NCI-H1048 (cell line): ENCODE measurements at places on chromosomes 2 and 18.

- no peak for DNase-seq
Measured at GRCh38 chr2:120430501-120430830, 84.5 kb downstream of the INHBB start.

GRCh38 chr2:159075727-159076126, 107.3 kb downstream of the TANC1 start:
- no peak for DNase-seq

- DNase-seq, result no peak
Measured at GRCh38 chr2:1745171-1746023, 1.1 kb upstream of the PXDN start.

DNA sequence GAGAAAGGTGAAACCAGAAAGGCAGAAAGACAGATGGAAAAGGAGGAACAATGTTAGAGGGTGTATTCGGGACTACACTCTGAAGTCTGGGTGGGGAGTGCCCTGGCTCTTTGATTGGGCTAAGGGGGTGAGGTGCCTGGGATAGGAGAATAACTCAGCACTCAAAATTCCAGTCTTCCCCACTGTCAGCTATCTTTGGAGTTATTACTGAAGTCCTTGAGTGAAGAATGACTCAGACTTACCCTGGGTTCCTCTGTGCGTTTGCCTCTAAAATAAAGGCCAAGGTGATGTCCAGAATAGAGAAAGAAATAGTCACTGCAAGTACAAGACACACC, 151.8 kb upstream of the SERPINE2 start:
- no peak for DNase-seq

- DNase-seq, result no peak
Measured at GRCh38 chr18:54094474-54094873, 130.0 kb downstream of the MBD2 start.

DNA sequence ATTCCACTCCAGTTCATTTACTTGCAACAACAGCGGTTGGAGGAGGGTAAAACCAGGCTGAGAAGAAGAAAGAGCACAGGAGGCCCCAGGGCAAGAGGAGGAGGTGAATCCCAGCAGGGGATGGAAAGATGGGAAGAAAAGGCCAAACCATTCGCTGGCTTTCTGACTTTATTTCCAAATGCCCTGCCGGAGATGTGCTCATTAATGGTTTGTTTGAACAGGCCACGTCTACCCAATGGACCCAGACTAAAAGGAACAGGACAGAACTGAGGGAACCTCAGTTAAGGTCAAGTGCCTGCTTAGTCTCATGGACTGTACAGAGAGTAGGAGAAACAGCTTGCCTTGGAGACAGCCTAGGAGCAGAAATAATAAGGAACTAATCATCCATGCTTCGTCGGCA, 121.6 kb upstream of the NDUFV2 start:
- no peak for DNase-seq
